ENCODE measurements at places on chromosomes 5 and 9.

- no peak for DNase-seq
Observed at GRCh38 chr9:137031904-137032640, at the start of gene FUT7. TSS of gene FUT7 (minus strand) at chr9:137032088. CDS start at chr9:137031991, 97 bp downstream.

GRCh38 chr5:71830681-71831539 lies 111.8 kb downstream of the CARTPT start:
- peak; percentile 81 for DNase-seq

DNA sequence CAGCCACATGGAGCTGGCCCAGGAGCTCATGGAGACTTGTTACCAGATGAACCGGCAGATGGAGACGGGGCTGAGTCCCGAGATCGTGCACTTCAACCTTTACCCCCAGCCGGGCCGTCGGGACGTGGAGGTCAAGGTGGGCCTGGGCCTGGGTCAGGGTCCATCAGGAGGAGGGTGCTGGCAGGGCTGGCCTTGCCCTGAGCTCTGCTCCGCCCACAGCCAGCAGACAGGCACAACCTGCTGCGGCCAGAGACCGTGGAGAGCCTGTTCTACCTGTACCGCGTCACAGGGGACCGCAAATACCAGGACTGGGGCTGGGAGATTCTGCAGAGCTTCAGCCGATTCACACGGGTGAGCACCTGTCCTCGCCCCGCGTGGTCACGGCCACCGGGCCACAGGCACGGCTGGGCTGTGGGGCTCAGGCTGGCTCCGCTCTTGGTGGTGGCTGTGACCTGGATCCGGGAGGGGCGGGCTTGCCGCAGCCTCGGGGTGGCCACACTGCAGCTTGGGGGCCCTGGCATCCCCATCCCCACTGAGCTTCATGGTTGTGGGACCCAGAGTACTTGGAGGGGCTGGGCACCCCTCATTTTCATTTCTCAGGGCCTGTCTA lies 7.1 kb downstream of the DPP7 start:
- no peak for DNase-seq

DNA sequence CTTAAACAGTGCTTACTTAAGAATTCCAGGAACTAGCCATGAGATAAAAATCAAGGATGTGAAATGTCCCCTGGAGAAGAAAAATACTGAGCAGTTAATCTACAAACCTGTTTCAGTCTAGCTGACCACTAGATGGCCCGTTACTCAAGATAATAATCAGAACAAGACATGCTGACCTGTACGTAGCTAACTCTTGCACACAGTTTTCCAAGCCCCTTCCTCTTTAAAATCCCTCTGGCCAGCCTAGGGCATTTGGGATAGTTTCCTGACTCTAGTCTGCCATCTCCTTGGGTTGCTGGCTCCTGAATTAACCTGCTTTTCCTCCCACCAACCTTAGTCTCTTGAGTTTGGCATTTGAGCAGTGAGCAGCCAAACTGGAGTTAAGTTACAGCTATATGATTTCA lies 59.2 kb upstream of the TRAF1 start:
- DNase-seq: no peak

GRCh38 chr9:108586471-108587139 lies 269.2 kb downstream of the ACTL7B start:
- DNase-seq: no peak

DNA sequence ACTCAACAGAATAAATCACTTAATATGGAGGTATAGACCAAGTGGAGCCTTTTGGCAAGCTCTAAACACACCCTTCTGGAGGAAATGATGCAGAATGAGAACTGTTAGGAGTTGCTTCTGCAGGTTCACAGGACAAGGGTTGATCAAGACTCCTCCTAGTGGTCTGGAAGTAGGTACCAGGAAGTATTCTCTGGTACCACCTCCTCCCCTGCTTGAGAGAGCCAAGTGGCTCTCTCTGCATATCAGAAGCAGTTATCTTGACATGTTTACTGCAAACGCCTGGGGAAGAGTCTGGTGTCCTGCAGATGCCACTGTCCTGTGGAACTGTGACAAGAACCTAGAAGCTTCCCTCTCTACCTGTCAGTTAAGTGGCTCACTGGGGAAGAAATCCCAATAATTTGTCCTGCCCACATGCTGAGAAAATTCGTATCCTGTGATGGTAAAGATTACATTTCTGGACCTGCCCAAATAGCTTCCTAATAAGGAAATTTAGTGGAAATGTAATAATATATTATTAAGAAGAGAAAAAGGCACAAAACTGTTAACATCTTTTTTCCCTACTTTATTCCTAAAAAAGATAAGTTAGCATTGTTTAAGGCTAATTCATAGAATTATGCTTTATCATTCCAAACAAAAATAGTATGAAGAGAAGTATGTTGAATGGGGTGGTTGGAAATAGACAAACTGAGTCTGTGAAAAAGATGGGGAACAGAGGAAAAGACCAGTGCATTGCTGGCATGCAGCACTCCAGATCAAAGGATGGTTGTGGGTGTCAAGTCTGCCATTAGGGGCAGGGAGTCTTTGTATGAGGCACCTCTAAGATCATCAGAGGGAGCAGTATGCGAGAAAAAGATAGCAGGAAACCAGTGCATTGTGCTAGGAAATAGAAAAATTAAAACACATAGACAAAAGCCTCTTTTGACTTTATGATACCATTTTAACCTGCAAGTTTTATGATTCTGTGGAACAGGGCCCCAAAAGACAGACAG lies 118.8 kb downstream of the CDC42SE2 start:
- no peak for DNase-seq

DNA sequence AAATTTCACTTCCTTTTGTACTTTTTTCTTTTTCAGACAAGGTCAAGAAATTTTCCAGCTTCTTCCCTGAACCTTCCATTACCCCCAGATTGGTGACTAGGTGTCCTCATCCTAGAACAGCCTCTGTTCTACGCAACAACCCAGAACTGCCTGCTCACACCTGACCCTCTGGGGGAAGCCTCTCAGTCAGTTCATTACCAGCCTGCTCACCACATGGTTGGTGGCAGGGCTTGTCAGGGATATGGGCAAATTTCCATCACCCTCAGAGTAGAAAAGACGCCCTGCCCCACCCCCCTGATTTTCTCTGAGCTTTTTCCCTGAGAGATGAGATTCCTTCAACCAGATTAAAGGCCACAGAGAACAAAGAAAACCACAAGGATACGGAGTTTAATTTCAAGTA lies 5.3 kb upstream of the CFAP95 start:
- no peak for DNase-seq

- DNase-seq: no peak
Observed at GRCh38 chr9:131690941-131691573, 48.8 kb downstream of the RAPGEF1 start.

DNA sequence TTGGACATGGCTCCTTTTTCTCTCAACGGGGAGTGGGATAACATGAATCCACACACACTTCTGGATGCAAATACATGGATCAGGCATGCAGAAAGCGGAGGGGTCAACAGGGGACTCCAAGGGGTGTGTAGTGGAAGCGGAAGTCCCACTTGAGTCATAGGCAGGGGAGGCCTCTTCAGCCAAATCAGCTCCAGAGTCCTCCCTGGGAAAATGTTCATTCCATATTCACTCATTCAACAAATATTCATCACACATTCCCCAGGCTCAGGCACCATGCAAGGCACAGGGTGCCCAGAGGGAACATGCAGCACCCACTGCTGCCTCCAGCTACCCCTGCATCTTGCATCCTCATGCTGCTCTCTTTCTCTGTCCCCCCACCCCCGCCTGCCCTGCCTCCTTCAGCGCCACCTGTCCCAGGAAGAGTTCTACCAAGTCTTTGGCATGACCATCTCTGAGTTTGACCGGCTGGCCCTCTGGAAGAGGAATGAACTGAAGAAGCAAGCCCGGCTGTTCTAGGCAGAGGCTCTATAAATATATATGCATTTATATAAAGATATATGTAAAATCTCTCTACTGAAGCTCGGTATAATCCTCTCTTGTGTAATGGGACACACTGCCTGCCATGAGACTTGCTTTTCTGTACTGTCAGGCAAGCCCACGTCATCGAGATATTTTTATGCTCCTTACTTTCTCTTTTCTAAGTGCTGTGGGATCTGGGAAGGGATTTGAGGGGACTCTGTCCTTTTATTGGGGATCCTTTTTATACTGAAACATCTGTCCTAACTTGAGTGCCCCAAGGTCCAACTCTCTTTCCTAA lies 13.6 kb upstream of the AFAP1L1 start:
- DNase-seq: no peak

- DNase-seq: no peak
Observed at GRCh38 chr9:137236238-137236935, 4.7 kb upstream of the TUBB4B start.

GRCh38 chr9:136592666-136593065 lies 46.8 kb upstream of the NOTCH1 start:
- no peak for DNase-seq

GRCh38 chr5:56056875-56057274 lies 62.1 kb upstream of the IL6ST start:
- DNase-seq: no peak

GRCh38 chr5:175248416-175248905 lies 195.5 kb downstream of the DRD1 start:
- DNase-seq: no peak

DNA sequence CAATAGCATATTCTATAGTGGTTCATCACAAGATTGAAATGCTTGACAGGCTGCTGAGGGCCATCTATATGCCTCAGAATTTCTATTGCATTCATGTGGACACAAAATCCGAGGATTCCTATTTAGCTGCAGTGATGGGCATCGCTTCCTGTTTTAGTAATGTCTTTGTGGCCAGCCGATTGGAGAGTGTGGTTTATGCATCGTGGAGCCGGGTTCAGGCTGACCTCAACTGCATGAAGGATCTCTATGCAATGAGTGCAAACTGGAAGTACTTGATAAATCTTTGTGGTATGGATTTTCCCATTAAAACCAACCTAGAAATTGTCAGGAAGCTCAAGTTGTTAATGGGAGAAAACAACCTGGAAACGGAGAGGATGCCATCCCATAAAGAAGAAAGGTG lies 43.8 kb downstream of the GCNT1 start:
- no peak for DNase-seq

DNA sequence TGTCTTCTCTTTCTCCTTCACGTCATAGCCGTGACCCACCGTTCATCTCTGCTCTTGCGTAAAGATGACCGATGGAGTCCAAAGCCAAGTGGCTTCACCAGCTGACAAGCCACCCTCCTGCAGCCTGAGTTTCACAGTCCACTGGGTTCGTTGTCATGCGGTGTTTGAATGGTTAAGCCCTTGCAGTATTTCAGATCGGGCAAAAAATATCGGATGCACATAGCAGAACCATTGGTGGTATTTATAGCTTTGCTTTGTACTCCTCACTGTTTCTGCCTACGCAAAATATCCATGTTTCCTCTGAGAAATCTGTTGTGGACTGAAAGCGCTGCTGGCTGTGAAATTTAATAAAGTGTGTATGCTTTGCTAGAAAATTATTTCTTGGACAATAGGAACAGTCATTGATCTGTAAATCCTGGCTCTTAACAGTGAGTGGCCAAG lies 34.5 kb upstream of the NCS1 start:
- DNase-seq: no peak

GRCh38 chr9:33645706-33646105 lies 121.7 kb downstream of the ANKRD18B start:
- DNase-seq: no peak

GRCh38 chr5:122301016-122301415 lies 11.0 kb upstream of the SNCAIP start:
- DNase-seq: no peak

- DNase-seq: no peak
Observed at GRCh38 chr5:119347574-119347973, 8.2 kb upstream of the TNFAIP8 start.

DNA sequence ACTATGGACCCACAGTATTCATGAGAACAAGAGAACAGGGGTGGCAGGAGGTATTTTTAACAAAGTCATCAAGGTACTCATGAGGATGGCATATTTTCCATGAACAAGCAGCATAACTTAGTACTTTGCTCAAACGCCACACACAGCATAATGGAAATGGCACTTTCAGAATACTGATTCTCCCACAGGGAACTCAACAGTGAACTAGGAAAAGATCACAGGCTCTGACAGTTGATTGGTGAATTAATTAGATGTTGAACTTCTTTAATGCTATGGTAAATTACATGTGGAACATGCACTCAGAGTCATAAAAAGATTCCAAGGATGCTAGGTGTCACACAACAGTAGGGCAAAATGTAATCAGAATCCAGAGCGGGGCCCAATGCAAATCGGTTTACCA lies 1088.6 kb upstream of the C9orf72 start:
- no peak for DNase-seq

- DNase-seq: no peak
Observed at GRCh38 chr9:127509955-127510299, 58.6 kb downstream of the LRSAM1 start.

- DNase-seq: no peak
Observed at GRCh38 chr9:24488896-24489295, 56.8 kb downstream of the IZUMO3 start.

DNA sequence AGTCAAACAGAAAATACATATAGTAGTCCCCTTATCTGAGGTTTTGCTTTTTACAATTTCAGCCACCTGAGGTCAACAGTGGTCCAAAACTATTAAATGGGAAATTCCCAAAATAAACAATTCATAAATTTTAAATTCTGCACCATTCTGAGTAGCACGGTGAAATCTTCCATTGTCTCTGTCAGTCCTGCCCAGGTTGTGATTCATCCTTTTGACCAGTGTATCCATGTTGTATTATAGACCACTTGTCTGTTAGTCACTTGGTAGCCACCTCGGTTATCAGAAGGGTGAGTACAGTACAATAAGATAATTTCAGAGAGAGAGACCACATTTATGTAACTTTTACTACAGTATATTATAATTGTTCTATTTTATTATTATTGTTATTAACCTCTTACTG lies 2.8 kb downstream of the CCDC152 start:
- no peak for DNase-seq

Measured in skeletal muscle cell (primary cell).